ENCODE measurements at places on chromosomes 5 and 9. TPM values are rescaled to one million over a fixed set of nuclear protein-coding genes. Genes with fewer than 3 reads are reported as not detected.

Gene FSTL4
- total RNA-seq: 0.07 TPM

Gene HMGCR
- 104 TPM for total RNA-seq

Gene LHFPL2
- 26.8 TPM for total RNA-seq

Gene SLC34A1
- not detected for total RNA-seq

Gene GRPEL2
- total RNA-seq: 41.0 TPM

Gene PLAC8L1
- total RNA-seq: 0.80 TPM

Gene FREM1
- total RNA-seq: 0.29 TPM

Measured in endothelial cell of umbilical vein (primary cell).